GM19239 (cell line): ENCODE measurements at places on chromosomes 4 and X.

GRCh38 chr4:90602726-90603125 lies 475.5 kb downstream of the CCSER1 start:
- no peak for DNase-seq

- no peak for DNase-seq
Observed at GRCh38 chr4:16183604-16184003, 42.7 kb downstream of the TAPT1 start.

DNA sequence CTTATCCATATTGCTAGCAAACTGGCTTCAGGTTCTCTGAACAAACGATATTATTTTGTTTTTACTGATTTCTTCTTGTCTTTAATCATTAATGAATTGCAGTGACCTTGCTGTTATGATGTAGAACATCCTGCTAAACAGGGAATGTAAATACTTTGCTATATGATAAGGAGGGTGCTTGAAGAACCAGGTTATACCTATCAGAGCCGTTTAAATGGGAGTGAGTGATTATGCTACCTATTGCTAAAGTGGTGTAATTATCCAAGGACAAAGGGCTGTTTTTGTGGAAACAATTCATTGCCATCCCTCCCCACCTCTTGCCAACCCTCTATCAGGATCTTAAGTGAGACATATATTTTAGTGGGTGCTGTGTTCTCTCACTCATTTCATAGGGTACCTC lies 788.9 kb downstream of the RPA4 start:
- no peak for DNase-seq

GRCh38 chr4:52431410-52431809 lies 227.7 kb downstream of the USP46 start:
- no peak for DNase-seq
